ENCODE measurements at places on chromosomes 2 and 18. TPM values are rescaled to one million over a fixed set of nuclear protein-coding genes. Genes with fewer than 3 reads are reported as not detected.

Gene YES1
- 21.4 TPM for total RNA-seq

Gene IL36RN
- total RNA-seq: not detected

Gene CCDC121
- total RNA-seq: 0.58 TPM

Gene CPS1
- total RNA-seq: 2.0 TPM

Gene NAT8
- not detected for total RNA-seq

Gene TRIM54
- total RNA-seq: 0.22 TPM

Gene IL18RAP
- 4.9 TPM for total RNA-seq

Gene ICA1L
- total RNA-seq: 4.6 TPM

Gene RNU2-63P
- 35.8 TPM for total RNA-seq

Gene STON1
- total RNA-seq: 0.89 TPM

Gene ASB18
- total RNA-seq: not detected

Gene DIPK1C
- not detected for total RNA-seq

Gene EFR3B
- total RNA-seq: 0.20 TPM

Gene RAPGEF4
- not detected for total RNA-seq

Gene RTP5
- 0.18 TPM for total RNA-seq

Gene IRS1
- 3.9 TPM for total RNA-seq

Gene NYAP2
- not detected for total RNA-seq

Gene KCNG2
- not detected for total RNA-seq

Gene HOXD12
- not detected for total RNA-seq

Gene MAP4K3
- total RNA-seq: 7.0 TPM

Gene GPR35
- total RNA-seq: 9.0 TPM

Gene RTKN
- total RNA-seq: 1.1 TPM

Gene BIRC6
- 72.5 TPM for total RNA-seq

Gene VPS4B
- 61.9 TPM for total RNA-seq

Measured in CD8-positive, alpha-beta memory T cell (primary cell).